ENCODE measurements at places on chromosomes 12 and 14.

- DNase-seq = no peak
These were observed 328.4 kb downstream of the BMP4 start for GRCh38 chr14:53628261-53628660.

DNA sequence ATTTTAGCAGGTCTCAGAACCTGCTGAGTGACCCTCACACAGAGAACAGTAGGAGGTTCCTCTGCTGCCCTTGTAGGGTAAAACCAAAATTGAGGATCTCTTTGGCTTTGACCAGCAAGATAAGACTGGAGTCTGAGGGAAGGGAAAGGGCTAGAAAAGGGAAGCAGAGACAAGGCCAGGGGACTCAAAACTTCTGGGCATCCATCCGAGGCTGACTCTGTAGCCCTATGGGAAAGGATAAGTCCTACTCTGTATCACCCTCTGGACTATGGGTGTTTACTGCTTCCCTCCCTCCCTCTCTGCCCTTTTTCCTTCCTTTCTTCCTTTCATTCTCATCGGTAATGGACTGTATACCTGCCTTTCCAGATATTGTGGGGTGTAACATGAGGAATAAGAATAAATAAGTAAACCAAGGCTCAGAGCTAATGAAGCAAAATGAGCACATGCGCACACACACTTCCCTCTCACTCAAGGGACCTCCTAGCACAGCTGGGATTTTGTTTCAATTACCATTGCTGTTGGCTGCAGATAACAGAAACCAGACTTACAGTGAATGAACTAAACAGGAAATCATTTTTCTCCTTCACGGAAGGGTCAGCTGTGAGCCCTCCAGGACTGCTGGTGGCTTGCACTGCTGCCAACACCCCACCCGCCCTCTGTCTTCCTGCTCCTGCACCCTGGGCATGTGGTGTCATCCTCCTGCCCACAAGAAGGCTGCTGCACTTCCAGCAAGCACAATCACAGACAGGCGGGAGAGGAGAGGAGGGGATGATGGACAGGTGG lies 404.4 kb upstream of the CCDC196 start:
- no peak for DNase-seq

DNA sequence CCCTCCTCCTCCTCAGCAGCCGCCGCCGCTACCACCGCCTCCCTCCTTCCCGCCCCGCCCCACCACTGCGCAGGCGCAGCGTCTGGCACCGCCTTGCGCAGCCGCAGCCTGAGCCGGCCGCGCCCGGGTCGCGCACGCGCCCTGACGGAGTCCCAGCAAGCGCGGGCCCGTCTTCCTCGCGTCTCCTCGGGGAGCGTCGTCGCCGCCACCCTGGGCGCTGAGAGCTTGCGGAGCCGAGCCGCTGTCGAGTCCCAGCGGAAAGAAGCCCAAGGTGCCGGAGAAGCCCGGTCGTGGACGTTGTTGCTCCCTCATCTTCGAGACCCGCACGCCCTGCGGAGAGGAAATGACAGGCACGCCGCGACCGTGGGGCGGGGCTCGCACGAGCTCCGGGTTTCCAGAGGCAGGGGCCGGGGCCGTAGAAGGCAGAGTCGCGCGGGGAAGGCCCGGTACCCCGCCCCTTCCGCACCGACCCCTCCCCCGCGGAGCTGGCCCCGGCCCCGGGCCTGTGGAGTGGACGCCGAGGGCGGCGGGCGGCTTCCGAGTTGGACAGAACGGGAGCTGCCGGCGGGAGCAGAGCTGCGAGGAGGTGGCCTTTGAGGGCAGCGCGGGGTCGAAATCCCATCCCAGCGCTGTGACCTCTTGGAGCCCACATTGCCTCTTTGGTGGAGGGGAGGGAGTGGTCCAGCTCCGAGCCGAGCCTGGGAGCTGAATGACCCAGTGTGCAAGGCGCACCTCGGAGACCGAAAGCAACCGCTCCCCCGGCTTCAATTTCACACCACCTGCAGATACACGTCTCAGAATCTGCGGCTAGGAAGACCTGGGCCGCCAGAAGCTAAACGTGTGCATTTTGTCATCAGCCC lies 469 bp upstream of the RAB35 start:
- DNase-seq = peak; percentile 97

GRCh38 chr14:90976101-90976500 lies 84.3 kb downstream of the RPS6KA5 start:
- DNase-seq = no peak

GRCh38 chr14:30620178-30620577 lies 1.9 kb upstream of the SCFD1 start:
- DNase-seq = no peak

GRCh38 chr14:95675486-95675885 lies 10.7 kb upstream of the TCL1B start:
- no peak for DNase-seq

DNA sequence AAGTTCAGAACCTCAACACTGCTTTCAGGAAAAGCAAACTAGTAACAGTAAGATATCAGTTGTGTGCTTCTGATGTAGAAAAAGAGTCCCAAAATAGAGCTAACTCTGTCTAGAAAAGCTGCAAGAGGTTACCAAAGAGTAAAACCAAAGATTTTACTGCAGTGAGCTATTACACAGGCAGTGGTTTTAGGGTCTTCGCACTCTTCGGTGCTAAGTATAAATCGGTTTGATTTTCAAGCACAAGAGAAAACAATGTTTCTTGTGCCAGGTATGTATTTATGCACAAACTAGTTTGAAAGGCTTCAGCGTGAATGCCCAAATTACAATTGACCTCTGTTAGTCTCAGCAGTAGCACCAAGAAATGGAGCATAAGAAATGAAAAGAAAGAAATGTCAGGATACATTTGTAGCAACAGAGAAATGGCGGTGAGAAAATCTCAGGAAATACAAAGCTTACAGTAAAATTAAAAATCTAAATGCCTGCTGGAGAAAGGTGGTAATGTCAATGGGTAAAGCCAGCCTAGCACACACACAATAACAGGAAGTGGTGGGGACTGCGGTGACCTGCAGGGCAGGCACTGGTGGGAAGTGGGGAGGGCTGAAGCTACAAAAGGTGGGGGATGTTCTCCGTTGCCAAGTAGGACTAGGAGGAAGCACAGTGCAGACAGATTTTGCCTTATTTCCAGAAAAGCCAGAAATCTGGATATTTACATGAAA lies 18.0 kb upstream of the DYRK2 start:
- DNase-seq = peak; percentile 90

GRCh38 chr12:105676694-105677093 lies 346.2 kb downstream of the C12orf75 start:
- no peak for DNase-seq

All from CD4-positive, alpha-beta T cell treated with Interleukin-12 subunit alpha and Interleukin-12 subunit beta, for 1 hour (primary cell).